ENCODE measurements at places on chromosomes 3 and 15.

DNA sequence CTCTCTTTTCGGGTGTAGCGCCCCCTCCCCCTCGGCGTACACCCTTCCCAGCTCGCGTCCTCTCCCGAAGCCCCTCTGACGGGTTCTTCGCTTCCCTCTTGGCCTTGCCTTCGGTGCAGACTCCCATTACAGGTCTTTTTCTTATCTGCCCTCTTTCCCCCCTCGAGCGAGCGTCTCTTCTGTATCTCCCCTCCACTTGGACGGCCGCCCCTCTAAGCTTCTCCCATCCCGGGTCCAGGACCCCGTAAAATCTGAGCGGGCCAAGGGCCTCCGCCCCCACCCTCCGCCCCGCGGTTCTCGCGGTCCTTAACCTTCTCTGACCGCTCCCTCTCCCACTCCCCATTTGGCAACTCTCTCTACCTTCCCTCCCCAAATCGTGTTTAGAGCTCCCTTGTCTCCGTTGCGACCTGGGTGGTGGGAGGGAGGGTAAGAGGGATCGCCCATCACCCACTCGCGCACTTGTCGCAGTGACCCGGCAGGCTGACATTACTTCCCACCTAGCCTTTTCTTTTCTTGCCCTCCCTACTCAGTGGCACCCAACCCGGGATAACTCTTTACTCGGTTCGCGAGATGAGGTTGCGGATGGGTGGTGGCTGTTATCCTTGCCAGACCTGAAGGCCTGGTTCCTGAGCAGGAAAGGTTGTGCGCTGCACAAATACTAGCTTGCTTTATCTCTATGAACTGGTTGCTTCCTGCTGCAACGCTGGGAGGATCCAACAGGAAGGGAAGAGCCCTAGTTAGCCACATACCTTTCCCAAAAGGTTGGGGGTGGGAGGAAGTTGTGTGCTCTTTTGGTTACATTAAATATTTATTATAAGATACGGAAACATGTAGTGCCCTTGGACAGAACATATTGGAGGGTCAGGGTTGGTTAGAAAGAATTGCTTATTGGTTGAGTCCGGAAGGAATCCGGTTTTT, 922 bp downstream of the RAB11A start:
- DNase-seq, result peak; percentile 3

- no peak for DNase-seq
Measured at GRCh38 chr3:122936986-122937385, 90.6 kb downstream of the SEMA5B start.

DNA sequence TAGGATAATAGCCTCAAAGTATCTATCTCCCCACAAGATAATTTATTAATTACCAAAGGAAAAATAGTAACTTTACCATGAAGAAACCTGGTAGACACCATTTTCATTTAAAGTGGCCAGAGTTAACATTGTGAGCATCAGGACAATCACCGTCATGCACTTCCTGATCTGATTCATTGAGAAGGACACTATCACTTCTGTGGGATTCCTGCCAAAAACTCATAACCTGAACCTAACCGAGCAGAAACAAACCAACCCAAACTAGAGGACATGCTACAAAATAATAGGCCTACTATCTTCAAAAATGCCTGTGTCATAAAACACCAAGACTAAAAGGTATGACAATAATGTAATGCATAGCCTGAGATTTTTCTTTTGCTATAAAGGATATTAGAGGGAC, 39.0 kb downstream of the FSIP1 start:
- DNase-seq, result no peak

- DNase-seq, result no peak
Measured at GRCh38 chr3:189806171-189806951, 175.2 kb downstream of the TP63 start.

- DNase-seq, result no peak
Measured at GRCh38 chr3:86180696-86181095, 810.3 kb downstream of the VGLL3 start.

DNA sequence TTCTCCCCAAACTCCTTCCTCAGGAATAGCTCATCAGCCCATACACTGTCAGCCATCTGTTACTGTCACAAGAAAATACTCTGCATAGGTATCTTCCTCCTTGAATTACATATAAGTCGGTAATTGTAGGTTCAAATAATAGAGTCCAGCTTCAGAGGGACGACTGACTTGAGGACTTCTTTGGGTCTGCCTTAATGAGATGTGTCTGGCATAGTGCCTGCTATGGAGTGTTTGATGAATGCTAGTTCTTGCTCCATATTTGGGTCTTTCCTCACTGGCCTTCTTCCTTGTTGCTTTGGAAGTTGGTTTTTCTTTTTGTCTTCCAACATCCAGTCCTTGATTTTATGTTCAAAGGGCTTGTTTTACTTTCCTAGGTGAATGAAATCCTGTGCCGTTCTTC, 66.4 kb upstream of the ACKR4 start:
- no peak for DNase-seq

- DNase-seq, result no peak
Measured at GRCh38 chr3:31918179-31919150, 62.6 kb downstream of the OSBPL10 start.

DNA sequence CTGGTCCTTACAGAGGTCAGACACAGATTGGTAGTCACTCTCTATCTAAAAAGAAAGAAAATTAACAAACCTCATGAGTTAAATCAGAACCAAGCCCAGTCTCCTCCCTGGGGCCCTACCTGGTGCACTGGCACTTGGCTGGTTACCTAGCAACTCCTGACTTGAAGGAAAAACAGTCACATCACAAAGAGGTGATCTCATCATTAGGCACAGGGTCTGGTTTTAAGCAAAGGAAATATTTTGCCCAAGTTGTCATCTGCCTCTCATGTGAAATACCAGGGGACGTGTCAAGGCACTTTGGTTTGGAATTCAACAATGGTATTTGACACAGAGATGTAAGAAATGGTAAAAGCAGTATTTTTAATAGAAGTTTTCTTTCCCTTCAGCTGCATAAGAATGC, 47.7 kb upstream of the FMN1 start:
- DNase-seq, result no peak

DNA sequence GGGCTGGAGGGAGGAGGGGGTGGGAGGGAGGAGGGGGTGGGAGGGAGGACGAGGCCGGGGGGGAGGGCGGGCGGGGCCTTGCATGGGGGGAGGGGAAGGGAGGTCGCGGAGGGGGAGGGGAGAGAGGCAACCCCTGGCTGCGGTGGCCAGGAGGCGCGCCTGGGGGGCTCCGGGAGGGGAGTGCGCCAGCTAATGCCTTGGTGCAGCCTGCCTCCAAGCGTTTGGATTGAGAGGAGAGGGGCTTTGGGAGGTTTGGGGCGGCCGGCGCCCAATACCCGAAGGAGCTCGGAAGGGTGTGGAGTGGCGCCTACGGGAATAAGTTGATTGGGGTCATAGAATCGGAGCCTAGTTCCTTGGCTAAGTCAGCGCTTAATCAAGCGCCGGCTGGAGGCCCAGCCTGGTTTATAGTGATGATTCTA, 557 bp downstream of the TFG start:
- peak; percentile 16 for DNase-seq

GRCh38 chr15:59157840-59158700, 48.6 kb upstream of the LDHAL6B start:
- no peak for DNase-seq

GRCh38 chr3:185825006-185825638, at the start of gene IGF2BP2:
Gene IGF2BP2 (minus strand): TSS chr3:185825042. CDS start chr3:185824960, 82 bp downstream.
- DNase-seq, result peak; percentile 41

GRCh38 chr15:62598217-62598616, 433.1 kb upstream of the C2CD4B start:
- DNase-seq, result no peak

- DNase-seq, result no peak
Measured at GRCh38 chr3:190197346-190197763, 76.7 kb upstream of the P3H2 start.

DNA sequence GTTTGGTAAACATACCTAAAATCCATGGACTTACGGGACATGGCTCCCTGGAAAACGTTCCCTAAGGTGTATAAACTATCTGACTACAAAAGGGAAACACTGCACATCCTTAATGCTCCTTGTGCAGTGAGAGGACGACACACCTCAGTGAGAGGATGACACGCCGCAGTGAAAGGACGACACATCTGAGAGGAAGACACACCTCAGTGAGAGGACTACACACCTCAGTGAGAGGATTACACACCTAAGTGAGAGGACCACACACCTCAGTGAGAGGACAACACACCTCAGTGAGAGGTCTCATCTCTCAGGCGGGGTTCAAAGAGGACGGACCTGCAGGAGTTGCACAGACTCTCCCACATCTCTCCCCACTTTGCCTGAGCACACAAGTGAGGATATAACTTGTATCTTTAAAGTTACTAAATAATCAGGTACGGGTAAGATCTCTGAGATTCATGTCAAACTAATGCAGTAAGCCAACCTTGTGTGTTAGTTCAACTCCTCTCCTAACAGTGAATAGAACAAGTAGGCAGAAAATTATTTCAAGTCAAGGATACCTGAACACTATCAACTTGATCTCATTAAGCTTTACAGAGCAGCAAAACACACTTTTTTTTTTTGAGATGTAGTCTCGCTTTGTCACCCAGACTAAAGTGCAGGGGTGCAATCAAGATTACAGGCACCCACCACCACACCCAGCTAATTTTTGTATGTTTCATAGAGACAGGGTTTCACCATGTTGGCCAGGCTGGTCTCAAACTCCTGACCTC, 32.1 kb downstream of the HERC2 start:
- no peak for DNase-seq

GRCh38 chr3:172142051-172142863, 102.9 kb downstream of the FNDC3B start:
- DNase-seq, result no peak

- DNase-seq, result no peak
Measured at GRCh38 chr15:72009222-72009621, 108.7 kb downstream of the MYO9A start.

GRCh38 chr3:142716102-142716501, 7.7 kb upstream of the TRPC1 start:
- DNase-seq, result no peak

DNA sequence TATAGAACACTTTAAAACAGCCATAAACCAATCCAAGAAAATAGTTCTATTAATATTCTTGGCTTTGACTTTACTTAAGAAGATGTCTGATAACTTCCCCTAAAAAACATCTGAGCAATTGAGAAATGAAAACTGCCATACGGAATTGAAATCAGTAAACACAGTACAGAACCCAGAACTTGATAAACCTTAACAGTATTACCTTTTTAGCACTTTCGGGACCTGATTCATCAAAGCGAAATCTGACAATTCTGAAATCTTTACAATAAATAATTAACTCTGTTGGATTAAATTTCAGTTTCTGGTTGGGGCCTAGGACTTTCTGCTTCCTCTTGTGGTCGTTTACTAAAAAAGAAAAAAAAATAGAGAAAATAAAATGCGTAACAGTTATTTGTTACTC, 17.3 kb downstream of the MTMR10 start:
- DNase-seq, result no peak

- no peak for DNase-seq
Measured at GRCh38 chr15:62870216-62870615, 172.3 kb upstream of the TPM1 start.

DNA sequence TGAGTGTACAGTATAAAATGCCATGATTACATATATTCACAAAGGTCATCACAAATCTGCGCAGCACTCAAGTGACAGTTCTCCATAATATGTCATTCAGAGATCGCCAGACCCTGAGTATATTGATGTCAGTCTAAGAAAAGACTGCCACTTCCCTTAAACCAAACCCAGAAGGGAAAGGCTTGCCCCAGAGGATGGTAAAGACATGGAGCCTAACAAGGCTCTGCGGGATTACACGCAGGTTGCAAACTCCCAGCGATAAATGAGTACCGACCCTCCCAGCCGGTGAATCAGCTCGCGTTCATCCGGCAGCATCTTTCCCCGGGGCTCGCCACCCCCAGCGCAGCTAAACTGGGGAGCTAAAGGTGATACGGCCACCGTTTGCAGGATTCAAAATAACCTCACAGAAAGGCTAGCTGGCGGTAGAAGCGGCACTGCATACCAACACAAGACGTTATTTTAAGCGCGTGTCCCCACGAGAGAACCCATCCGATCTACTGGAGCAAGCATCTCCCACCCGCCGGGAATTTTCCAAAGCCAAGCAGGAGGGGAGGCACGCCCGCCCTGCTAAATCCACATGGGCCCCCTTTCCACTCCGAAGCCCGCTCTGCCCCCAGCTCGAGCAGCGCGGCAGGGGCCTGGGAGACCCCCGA, 643 bp downstream of the MYO5A start:
- peak; percentile 23 for DNase-seq

- DNase-seq, result no peak
Measured at GRCh38 chr3:169234618-169235017, 428.9 kb downstream of the MECOM start.

DNA sequence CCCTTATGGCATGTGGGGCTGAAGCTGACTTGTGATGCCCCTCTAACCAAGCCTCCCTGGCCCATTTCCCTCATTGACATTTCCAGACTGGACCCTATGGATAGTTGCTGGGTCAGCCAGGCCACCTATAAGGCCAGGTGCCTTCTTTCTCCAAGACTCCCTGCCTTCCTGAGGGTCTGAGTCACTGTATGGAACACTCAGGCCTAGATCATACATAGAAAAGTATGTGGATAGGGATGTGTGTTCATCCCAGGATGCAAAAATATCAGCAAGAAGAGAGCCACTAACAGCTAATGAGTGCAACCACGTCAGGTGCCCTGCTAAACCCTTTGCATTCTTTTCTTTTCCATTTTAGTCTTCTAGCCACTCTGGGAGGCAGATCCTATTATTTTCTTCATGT, 168.4 kb upstream of the WNT5A start:
- no peak for DNase-seq

DNA sequence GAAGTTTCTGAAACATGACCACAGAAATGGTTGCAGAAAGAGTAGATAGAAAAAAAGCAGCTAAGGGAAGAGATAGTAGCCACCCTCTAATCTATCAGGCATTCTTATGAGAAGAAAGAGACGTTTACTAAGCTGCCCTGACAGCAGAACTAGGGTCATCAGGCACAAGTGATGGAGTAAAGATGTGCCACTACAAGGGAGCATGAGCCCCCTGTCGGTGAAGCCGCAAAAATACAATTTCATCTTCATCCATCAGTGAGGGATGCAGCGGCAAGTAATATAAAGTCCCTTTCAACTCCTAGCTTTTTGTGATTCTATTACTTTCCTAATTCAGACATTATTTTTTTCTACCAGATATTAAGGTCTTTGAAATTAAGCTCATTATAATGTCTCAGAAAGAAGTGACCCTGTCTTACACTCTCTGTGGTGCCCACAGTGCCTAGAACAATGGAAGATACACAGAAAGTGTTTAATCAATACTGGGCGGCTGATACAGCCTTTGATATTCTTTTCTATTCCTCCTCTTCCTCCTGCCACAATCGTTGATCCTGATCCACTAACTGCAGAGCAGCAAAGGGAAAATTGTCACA, 651.6 kb downstream of the NTRK3 start:
- no peak for DNase-seq
